ENCODE measurements at places on chromosomes 12 and 14. TPM values are rescaled to one million over a fixed set of nuclear protein-coding genes. Genes with fewer than 3 reads are reported as not detected.

The RFLNA gene
- not detected for total RNA-seq

The LRIG3 gene
- 50.7 TPM for total RNA-seq

The APPL2 gene
- 34.5 TPM for total RNA-seq

The SYNDIG1L gene
- total RNA-seq = not detected

The DDX23 gene
- 51.8 TPM for total RNA-seq

The DENND5B gene
- 8.8 TPM for total RNA-seq

The ATP6V1D gene
- 70.4 TPM for total RNA-seq

The BDKRB2 gene
- total RNA-seq = 77.9 TPM

The CDCA3 gene
- 36.4 TPM for total RNA-seq

The NID2 gene
- 61.7 TPM for total RNA-seq

The SIX6 gene
- total RNA-seq = not detected

The GUCY2C gene
- not detected for total RNA-seq

The SLC2A14 gene
- under 0.01 TPM for total RNA-seq
